Activated naive CD4-positive, alpha-beta T cell treated with anti-CD3 and anti-CD28 coated beads for 36 hours (primary cell): ENCODE measurements at places on chromosomes 11 and 22.
A peak's percentile ranks its signal among the peaks of the same experiment; 100 is the strongest.

- no peak for DNase-seq
Measured at GRCh38 chr11:126669416-126669815, 313.9 kb downstream of the ST3GAL4 start.

GRCh38 chr11:12092714-12093113 is 17.7 kb upstream of the MICAL2 start:
- DNase-seq: no peak

DNA sequence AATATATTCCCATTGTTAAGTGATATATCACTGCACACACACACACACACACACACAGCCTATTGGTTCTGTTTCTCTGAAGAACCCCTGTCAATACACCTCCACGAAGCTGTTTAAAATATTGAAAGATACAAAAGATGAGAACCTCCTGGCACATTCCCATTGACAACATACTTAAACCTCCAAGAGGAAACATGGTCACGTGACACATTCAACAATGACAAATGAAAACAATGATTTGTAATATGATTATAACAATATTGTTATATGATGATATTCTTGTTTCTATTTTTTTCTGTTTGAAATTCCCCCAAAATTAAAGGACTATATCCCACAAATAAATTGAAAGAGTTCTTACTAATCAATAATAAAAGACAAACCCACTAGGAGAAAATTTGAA is 1344.9 kb downstream of the BRD1 start:
- no peak for DNase-seq

DNA sequence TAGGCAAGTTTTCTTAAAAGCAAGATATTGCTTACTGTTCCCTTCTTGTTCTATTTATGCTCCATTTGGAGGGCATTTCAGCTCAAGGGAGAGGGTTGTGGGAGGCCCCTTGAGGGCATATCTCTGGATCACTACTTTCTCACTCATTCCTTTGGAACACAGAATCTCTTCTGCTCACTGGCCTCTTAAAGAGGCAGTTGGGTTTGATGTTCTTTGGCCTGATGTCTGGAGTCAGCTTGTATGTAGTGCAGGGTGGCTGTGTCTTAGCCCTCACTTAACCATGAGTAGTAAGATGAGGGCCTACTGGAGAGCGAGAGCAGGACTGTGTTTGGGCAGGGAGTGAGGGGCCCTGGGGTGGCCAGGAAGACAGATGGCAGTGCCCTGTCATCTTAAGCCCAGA is 3.6 kb downstream of the INCENP start:
- no peak for DNase-seq

DNA sequence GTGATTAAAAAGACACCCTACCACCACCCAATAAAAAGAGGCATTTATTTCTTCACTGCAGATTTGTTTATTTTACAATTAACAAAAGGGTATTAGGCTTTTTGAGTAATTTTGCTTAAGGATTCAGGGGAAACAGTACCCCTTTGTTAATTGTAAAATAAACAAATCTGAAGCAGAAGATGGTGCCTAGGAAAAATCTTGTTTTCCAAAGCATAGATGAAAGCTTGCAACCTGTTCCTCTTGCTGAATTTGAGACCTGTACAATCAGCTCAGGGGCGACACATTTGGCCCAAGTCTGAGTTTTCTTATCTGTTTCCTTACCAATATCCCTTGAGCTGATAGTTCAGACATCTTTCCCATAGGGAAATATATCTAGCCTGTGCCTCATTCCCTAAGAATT is 171.9 kb downstream of the GRIA4 start:
- no peak for DNase-seq

- DNase-seq: no peak
Measured at GRCh38 chr11:82355313-82355823, 378.3 kb downstream of the FAM181B start.

DNA sequence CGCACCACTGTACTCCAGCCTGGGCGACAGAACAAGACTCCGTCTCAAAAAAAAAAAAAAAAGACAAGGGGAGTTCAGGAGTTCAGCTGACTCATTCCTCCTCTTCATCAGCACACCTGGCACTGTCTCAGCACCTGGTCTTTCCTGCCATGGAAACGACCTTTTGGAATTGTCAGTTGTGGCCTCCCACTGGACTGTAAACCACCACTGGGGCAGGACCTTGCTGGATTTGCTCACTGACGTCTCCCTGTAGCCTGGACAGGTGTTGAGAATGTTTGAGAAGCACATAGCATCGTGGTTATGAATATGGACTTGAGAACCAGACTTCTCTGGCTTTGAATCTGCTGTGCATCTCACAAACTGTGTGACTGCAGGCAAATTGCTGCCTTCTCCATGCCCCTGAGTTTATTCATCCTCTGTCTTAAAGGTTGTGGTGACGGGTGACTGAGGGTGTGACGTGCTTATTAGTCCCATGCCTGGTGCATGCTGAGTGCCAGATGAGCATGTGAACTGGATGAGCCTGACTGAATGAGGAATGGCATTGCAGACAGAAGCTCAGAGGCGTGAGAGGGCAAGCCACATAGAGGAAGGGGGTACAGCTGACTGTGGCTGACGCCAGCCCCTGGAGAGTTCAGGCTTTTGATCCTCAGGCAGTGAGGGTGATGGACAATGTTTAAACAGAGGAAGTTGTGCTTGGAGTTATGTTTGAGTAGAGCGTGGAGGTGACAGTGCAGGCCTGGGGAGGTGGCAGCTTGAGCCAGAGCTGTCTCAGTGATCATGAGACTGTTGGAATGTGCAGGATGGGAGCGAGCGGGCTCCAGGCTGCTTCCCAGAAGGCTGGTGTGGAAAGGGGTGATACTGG is 12.7 kb downstream of the TOM1 start:
- no peak for DNase-seq

DNA sequence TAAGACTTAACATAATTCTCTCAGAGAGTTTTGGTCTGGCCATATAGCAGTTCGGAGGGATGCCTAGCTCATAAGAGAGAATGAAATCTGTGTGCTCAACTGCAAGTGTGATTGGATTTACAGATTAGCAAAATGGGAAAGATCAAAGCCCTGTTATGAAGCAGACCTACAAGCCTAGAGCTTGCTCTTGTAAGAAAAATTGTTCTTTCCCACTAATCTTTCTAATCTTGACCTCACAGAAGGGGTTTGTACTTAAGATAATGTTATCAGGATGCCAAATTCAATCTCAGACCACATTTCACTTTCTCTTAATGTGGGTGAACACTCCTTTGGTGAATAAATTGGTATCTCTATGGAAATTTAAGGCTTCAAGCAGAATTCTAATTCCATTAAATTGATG is 267.2 kb downstream of the RAB38 start:
- DNase-seq: no peak

DNA sequence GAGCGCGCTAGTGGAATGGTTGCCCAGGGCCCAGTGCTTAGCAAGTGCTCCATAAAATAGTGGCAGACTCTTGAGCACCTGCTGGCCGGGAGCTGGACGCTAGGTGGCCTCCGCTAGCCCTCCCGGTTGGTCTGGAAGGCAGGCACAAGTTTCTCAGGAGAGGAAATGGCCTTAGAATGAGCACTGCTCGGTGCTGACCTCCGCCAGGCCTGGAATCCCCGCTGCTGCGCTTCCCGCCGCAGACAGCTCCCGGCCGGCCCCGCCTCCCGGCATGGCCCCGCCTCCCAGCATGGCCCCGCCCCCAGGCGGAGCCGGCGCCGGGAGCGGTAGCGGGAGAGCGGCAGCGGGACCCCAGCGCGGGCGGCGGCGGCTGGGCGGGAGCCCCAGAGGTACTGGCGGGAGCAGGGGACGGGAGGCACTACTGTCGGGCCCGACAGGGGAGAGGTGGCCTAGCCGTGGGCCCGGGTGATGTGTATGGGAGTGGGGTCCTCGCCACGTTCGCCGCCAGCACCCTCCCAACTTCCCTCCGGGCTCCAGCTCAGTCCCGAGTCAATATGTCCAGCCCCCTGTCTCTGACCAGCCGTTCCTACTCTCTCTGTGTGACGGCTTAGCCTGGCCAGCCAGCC is at the start of gene SIPA1:
Gene SIPA1, plus strand, starts transcription at position 308 of the 626 bp plus-strand sequence. CDS start 2,821 bp downstream, outside the sequence.
- peak; percentile 71 for DNase-seq

DNA sequence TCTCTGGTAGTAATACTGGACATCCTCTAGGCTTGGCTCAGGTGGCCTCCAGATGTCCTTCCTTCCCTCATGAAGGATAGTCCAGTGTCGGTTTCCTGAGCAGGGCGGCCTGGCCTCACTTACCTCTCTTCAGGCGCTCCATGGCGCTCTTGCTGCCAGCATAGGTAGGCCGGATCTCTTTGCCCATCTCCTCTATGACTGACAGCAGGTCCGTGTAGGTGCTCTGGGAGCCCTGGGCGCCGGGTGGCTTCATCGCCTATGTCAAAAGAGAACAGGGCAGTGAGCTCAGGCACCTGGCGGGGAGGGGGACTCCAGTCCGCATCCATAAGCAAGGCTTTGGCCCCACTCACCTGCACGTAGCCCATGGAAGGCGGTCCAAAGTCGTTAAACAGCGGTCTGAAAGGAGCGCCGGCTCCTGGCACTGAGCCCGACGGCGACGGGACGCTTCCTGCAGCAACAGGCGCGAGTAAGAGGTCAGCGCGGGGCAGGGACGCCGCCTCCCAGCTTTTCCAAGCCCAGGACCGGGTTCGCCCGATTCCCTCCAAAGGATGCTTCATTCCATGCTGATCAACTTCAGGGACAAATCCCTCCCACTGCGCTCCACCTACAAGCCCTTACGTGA is 609 bp downstream of the CDK2AP2 start:
- DNase-seq: no peak

GRCh38 chr11:130076778-130077481 is 7.2 kb downstream of the APLP2 start:
- no peak for DNase-seq

GRCh38 chr11:92443199-92443598 is 218.6 kb downstream of the FAT3 start:
- no peak for DNase-seq

GRCh38 chr22:30694171-30694639 is 469 bp upstream of the OSBP2 start:
- DNase-seq: peak; percentile 64

DNA sequence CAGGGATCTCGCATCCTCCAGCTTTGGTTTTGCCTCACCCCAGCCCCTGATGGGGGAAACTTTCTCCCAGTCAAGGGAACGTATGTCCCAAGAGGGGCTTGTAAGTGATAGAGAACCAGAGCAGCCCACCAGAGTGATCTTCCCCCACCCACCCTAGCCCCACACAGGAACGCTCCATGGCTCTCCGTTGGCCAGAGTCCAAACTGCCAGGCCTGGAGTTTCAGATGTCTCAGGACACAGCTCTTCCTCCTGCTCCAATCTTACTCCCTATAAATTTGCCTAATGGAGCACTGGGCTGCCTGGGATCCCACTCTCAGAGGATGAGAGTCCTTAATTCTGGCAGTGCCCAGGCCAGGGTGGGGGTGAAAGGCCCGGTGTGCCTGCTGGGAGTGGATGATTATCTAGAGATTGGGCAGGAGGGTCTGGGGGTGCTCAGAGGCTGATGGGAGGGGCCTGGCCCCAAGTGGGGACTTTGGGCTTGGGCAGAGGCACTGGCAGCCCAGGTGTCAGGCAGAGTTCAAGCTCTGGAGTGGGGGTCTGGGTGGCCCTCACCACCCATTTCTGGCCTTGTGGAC is 79.9 kb downstream of the WNT7B start:
- no peak for DNase-seq

DNA sequence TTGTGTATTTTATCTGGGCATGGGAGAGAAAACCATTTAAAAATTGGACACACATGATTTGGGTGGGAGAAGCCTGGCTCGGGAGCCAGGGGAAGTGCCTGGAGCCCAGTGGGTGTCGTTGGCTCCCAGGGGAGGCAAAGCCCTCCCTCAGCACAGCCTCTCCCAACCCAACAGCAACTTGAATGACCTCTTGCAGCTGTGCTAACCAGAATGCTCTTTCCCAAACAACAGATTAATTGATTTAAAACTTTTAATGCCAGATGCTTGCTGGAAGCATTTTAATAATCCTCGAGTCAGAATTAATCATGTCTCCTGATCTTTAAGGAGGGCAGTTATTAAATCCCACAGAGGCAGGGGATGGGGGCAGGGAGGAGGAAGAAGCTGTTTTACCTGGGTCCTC is 401.6 kb downstream of the BUD13 start:
- no peak for DNase-seq

GRCh38 chr11:15602047-15602446 is 487.3 kb downstream of the INSC start:
- no peak for DNase-seq

DNA sequence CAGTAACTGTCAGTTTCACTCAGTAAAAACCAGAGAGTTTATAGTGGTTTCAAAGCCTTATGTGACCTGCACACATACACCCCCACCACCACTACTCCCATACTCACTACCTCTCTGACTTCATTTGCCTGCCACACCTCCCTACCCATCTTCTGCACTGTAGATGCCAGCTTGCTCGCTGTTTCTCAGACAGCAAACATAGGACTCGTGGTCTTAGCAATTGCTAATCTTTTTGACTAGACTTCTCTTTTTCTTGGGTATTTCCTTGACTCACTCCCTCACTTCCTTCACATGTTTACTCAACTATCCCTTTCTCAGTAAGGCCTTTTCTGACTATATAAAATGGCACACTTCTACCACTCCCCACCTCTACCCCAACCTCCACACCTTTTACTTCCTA is 27.8 kb downstream of the CEP295 start:
- DNase-seq: peak; percentile 33

GRCh38 chr22:47367107-47367690 is 604.7 kb downstream of the TBC1D22A start:
- no peak for DNase-seq

DNA sequence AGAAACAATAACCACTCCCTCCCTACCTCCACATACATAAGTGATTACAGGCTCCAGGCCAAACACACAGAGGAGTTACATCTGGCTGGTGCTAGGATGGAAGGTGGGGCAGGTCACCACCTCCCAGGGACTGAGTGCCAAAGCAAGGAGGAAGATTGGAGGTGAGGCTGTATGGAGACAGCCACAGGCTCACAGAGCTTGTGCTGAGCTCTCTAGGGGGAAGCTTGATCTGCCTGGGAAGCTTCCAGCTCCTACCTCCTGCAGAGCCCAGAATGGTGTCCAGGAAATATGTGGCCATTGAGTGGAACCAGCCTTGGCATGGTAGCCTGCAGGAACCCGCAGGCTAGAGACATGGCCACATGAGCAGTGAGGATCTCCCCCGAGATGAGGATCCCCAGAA is 3.6 kb upstream of the MED15 start:
- no peak for DNase-seq

GRCh38 chr22:30628491-30628890 is 7.1 kb upstream of the SLC35E4 start:
- DNase-seq: no peak

- DNase-seq: no peak
Measured at GRCh38 chr11:118953265-118953664, 2.8 kb upstream of the UPK2 start.

- no peak for DNase-seq
Measured at GRCh38 chr22:46719921-46720320, 18.1 kb downstream of the CERK start.

DNA sequence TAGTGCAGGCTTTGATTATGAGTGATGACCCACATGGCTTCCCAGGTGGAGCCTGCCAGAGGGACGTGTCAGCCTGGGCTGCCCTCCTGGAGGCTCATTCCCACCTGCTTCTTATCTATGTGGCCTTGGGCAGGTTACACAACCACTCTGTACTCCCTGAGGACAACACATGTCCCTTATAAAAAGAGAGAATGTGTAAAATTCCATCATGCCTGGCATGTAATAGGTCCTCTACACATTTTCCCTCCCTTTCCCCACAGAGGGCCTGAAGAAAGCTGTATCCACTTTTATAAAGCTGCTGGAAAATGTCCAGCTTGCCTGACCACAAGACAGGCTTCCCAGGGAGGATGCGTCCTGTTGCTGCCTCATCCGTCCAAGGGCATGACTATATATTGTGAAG is 55.0 kb upstream of the VSTM5 start:
- no peak for DNase-seq
